ENCODE measurements at places on chromosomes 3 and 15.

- DNase-seq = no peak
Measured at GRCh38 chr3:49791571-49791970, 5.2 kb upstream of the IP6K1 start.

- DNase-seq = no peak
Measured at GRCh38 chr3:108437439-108437838, 73.0 kb downstream of the MYH15 start.

DNA sequence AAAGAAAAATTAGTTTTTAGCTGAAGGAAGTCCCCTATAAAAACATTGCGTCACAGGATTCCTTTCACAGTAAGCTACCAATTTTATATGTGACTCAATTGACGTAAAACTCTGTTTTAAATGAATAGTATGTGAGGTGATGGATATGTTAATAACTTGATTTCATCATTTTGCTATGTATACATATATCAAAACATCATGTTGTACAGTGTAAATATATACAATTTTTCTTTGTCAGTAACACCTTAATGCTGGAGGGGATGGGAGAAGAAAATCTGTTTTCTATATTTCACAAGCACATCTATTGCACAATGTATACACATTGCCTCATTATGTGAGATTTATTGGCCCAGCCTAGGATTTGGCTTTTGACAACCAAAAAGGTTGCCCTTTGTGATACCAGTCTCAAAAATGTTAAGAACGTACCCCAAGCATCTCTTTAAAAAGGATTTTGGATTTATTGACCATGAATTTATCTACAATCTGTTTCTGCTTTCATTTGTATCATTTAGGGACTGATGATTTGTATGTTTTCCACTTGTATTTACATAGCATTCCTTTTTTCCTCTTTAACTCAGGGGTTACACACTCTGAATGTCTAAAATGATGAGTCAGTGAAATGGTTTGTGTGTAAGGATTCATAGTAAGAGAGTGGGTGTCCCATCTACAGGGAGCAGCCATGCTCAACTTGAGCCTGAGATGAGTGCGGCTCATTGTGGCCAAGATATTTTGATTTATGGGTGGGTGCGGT is 62.6 kb downstream of the CRTC3 start:
- DNase-seq = no peak

- no peak for DNase-seq
Measured at GRCh38 chr3:193883551-193883950, 252.4 kb upstream of the HES1 start.

DNA sequence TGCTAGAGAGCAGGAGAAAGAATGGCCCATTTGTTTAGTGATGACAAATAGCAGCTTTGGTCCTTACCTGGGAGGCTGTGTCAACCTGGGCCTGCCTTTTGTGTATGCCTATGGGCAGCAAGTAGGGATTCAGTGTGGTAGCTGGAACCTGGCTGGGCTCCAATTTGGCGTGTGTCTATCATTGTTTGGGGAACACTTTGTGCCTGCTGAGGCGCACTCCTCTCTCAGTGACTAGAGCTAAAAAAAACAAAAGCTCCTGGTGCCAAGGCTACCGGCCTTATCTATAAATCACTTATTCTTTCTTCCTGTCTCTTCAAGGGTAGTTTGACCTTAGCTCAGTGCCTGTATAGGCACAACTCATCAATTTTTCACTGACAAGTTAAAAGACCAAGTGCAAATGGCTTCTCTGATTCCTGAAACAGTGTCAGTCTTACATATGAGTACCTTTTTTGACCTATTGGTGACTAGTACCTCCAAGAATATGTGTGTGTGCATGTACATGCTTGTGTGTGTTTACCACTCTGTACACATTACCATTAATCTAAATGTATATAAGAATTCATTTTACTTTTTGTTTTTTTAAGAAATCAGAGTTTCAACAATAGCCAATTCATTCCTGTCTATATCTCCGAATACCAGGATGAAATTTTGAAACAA is 54.6 kb downstream of the GMNC start:
- DNase-seq = no peak

- no peak for DNase-seq
Measured at GRCh38 chr3:110413266-110413665, 658.4 kb upstream of the NECTIN3 start.

- DNase-seq = no peak
Measured at GRCh38 chr3:72768481-72768880, 79.8 kb downstream of the SHQ1 start.

GRCh38 chr3:173140986-173141385 is at the start of gene SPATA16:
SPATA16 (minus strand) TSS chr3:173141235; CDS start chr3:173117731, 23,504 bp downstream.
- DNase-seq = no peak

DNA sequence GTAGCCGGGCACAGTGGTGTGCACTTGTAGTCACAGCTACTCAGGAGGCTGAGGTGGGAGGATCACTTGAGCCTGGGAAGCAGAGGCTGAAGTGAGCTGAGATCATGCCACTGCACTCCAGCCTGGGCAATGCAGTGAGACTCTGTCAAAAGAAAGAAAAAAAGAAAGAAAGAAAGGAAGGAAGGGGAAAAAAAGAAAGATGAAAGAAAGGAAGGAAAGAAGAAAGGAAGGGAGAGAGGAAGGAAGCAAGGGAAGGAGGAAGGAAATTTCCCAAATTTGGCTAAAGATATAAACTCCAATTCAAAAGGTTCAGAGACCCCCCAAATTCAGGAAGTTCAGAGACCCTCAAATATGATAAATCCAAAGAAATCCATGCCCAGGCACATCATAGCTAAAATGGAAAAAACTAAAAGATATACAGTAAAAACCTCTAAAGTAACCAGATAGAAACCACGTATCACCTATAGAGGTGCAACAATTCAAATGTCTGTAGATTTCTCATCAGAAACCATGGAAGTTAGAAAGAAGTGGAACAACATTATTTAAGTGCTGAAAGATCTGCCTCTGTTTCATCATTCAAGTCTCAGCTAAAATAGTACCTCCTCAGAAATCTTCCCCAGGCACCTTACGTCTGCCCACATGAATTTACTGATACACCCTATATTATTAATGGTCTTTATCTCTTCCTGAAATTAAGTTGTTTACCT is 10.7 kb downstream of the DET1 start:
- no peak for DNase-seq

DNA sequence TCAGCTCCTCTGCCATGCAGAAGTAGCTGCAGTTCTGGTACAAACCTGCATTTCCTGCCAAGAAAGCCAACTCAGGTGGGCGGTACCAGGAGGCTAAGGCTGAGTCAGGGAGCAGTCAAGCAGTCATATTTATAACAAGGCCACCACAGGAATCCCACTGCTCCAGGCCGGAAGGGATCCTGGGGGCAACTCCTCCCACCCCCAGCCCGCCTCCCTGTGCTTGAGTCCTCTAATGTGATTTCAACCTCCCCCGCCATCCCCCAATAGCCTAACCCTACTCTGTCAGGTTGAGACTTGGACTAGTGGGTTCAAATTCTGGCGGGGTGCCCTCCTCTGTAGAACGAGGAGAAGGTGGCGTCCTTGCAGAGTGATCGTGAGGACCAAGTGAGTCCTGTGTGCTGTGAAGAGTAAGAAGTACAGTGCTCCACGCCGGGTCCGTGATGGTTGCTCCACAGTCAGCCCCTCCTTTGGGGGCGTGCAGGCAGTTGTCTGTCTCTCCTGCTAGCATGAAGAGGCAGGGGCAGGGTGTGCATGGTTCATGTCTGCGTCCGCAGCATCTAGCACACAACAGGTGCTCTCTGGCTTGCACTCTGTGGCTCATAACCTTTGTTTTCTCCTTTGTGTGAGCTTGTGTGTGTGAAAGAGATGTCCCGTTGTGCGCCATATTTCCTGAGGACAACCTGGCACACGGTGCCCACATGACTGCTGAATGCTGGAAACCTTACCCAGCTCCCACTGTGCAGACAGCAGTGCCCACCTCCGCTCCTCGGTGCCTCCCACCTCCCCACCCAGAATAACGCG is 78.3 kb downstream of the SMAD6 start:
- no peak for DNase-seq

DNA sequence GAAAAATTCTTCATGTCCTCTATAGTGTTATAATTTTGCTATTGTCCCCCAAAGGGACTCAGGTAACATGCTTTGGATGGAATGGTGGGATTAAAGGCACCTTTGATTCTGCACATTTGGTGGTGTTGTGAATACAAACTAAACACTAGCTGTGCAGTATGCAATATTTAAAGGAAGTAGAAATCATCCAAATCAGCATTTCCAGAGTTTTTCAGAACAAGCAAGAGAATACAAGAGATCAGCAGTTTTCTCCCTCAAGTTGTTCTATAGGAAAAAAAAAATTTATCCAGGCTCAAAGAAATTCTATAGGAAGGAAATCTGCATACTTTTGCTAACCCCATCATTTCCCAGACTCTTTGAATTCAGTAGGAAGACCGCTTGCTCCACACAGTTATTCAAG is 10.2 kb upstream of the ADIPOQ start:
- no peak for DNase-seq

DNA sequence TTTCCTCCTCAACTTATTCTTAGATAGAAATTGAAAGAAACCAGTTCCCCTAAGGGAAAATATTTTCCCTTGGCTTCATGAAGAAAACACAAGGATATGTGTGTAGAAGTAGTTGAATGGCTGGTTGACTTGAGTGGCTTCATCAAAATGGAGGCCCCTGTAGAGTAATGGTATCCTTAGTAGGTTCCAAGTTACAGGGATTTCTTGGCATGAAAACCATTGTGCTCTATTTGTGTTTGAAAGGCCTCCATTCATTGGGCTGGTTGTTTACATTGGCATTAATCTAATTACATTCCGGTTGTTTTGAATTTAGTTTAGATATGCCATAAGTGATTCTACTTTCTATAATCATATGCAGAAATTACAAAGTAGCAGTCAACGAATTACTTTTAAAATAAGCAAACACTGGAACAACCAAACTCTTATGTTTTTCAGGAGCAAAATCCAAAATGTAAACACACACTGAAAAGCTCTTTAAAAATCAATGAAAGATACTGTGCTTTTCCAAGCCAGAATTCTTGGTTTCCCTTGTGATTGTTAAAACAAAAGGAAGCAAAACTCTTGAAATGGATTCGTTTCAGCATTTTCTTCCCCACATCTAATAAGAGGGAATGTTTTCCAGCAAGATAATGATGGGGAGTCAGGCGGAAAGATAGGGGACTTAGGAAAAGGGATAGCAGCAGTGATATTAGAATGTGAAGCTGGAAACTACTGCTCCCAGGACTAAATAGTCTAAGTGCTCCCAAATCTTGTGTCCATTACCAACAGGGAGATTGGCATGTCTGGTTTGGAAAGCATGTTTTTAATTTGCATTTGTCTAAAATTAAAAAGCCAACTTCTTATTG is 77.0 kb downstream of the EPHA3 start:
- no peak for DNase-seq

DNA sequence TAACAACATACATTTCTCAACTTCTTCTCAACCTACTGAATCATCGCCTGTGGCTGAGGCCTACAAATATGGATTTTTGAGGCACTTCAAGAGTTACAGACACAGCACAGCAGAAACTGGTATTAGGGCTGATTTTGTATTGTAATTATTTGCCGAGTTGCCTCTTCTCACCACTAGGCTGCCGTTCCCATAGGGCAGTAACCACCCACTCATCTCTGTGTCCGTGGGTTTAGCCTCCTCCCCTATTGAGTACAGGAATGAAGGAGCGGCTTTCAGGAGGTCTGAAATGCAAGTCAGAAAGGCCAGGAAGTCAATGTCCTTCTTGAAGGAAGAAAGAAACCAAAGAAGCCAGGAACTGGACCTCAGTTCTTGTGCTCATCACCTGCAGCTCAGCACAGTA is 220.8 kb downstream of the MTHFS start:
- no peak for DNase-seq

GRCh38 chr3:177603148-177603603 is 405.9 kb upstream of the TBL1XR1 start:
- no peak for DNase-seq

- no peak for DNase-seq
Measured at GRCh38 chr3:114447545-114447944, 153.7 kb downstream of the TIGIT start.

GRCh38 chr15:96889734-96890480 is 559.4 kb downstream of the NR2F2 start:
- no peak for DNase-seq

GRCh38 chr15:60523056-60523455 is 44.1 kb upstream of the ICE2 start:
- no peak for DNase-seq

DNA sequence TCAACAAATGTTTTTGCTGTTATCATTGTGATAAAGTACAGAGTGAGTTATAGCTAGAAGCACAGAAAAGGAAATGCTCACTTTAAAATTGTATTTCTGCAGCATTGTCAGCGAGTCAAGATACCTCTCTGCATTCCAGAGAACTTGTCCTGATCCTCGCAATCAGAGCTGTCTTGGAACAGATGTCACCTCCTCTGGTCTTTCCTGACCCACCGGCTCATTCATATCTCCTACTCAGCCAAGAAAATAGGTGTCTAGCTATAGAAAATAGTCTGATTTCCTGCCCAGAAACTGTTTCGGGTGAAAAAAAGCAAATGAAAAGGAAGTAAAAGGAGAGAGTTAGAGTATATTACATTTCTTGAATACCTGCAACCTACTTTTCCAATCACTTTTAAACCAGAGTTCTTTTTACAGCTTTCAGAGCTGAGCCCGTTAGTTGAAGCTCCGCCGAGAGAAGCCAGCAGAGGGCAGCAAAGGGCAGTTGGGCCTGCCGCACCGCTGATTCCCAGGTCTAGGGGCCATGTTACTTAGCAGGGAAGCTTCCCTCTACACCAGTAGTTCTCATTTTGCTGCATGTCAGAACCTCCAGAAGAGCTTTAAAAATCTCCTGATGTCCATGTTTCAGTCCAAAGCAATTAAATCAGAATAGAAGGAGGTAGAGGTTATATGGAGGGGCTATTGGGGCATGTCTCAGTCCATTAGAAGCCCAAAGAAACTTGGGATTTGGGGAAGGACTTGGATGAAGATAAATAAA is 185.7 kb upstream of the THRB start:
- peak; percentile 7 for DNase-seq
